ENCODE measurements at places on chromosomes 5 and 9.

DNA sequence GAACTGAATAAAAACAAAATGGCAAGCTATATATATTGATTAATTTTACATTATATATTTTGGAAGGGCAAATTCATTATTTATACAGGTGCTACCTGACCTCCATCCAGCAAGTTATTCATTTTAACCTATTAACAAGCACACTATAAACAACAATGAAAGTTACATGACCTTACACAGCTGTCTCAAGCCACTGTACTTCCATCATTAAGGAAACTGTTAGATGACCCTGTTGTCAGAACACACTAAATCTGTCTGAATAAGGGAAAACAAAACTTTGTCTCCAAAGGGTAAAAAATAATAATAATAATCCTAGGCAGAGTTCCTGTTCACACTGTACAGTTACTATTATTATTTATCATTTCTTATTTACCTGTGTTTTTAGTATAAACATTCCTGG lies 44.0 kb downstream of the NFIB start:
- no peak for DNase-seq

- no peak for DNase-seq
Measured at GRCh38 chr9:136143215-136144001, 24.7 kb upstream of the TMEM250 start.

GRCh38 chr9:102985162-102985895 lies 9.8 kb upstream of the CYLC2 start:
- DNase-seq = no peak

GRCh38 chr9:127589955-127590370 lies 22.1 kb upstream of the STXBP1 start:
- DNase-seq = peak; percentile 72

- peak; percentile 27 for DNase-seq
Measured at GRCh38 chr9:89149726-89150125, 28.9 kb downstream of the SHC3 start.

DNA sequence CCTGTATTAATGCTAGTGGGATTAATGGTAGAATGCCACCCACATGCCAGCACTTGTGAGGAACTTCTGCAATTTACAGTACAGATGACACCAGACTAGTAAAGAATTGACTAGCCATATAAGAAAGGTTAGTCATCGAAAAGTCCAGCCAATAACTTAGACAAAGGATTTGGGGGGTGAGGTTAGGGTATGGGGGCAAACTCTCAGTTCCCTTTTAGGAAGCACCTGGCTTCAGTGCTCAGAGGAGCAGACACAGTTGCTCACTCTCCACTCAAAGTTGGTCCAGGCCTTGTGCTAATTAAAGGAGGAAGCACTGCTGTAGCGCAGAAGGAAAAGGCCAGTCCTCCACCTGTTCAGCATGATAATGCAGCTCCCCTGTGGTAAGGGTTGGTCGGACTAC lies 25.2 kb downstream of the TGFBR1 start:
- no peak for DNase-seq

DNA sequence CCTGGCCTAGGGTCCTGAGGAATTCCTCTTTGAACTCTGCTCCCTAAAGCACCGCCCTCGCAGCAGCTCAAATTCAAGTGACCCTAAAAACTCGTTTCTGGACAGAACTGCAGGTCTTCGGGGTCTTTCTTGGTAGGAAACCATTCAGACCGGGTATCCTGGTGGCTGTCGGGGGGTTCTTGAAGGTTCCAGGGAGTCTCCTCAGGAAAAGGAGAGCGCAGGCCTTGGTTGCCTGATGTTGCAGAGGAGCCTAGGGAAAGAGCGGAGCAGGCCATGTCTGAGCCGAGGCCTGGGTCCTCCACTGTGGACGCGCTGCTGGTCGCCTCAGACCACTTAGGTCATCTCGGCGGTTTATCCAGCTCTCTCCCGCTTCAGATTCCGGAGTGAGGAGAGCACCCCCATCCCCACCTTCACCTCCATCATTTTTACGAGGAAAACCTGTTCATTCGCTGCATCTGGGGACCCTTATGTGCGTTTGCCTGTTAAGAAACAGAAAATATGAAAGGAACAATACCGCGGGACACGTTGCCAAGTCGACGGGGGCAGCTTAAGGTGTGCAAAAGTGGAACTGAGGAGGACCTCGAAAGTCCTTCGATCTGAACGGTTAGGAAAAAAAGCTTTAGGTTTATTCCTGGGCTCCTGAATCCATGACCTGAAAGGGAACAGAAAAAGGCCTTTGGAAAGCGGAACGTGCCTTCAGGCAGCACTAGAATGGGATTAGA lies 299.4 kb downstream of the PARP8 start:
- no peak for DNase-seq

DNA sequence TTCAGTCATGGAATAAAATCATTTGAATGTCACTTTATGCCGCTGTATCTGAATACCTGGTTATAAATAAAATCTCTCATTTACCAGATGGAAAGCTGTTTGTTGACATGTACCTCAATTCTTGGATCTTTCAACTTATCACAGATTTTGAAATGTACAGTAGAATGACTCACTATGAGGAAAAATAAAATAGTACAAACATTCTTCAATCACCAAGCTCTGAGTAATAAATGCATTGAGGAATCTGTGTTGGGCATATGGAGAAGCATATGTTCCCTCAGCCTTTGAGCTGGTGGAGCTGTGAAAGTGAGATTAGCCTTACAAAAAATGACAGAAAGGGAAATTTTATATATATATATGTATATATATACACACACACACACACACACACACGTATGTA lies 175.4 kb downstream of the KIAA0825 start:
- no peak for DNase-seq

DNA sequence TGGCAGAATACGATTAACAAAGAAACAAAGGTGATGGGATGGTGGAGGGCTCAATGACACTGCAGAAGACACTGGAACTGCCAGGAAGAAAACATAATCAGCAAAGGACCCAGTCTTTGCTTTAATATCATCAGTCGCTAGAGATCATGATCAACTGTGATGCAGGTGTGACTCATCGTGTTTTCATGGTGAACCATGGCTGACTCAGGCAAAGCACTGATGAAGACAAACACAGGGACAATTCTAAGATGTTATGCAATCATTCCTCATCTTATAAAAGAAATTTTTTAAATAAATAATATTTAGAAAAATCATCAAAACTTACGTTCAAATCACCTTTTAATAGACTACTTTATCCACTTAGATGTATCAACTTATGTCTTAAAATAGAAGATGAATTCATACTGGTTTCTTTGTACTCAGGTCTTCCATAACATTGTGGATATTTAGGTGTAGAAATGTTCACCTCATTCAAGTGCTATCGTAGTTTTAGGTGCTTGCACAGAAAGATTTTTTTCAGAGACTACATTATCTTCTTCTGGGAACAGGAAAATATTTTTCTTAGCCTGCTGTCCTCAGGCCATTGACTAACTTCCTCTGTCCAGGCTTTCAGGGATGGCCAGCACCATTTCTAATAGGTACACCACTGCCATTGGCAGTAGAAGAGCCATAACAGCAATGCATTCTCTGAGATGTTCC lies 673.4 kb upstream of the MEF2C start:
- DNase-seq = peak; percentile 77

GRCh38 chr5:137595396-137596079 lies 96.4 kb upstream of the SPOCK1 start:
- no peak for DNase-seq

- DNase-seq = no peak
Measured at GRCh38 chr5:39566891-39567290, 142.1 kb upstream of the DAB2 start.

DNA sequence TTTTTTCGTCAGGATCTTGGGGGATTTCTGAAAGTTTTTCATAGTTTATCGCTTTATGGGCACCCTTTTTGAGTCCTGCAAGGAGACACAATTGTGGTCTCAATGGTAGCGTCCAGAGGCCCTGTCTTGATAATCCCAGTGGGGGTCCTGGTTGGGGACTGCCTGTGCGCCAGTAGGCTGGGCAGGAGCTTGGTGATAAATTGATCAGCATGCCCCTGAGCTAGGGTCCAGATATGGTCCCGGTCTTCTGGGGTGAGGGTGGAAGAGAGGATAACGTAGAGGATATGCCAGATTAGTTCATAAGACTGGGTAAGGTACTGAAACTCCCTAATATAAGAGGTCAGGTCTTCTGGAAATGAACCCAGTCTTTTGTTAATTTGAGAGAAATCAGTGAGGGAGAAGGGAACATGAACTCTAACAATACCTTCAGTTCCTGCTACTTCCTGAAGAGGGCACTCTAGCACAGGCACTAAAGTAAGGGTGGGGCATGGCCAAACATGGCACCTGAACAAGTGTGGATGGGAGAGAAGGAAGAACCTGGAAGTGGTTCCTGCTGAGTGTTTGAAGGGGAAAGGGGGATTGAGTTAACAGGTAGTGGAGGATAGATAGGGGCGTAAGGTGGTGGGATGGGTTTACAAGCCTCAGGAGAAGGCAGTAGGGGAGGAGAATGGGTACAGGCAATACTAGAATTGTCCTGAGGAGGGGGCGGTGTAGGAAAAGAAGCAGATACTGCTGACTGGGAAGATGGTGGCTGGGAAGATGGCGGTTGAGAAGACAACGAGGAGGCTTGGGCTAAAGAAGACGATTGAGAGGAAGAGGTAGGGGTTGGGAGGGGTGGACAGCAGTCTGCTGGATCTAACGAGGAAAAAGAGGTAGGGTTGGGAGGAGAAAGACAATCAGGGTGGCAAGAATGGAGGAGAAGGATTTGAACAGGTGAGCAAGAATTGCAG lies 33.8 kb upstream of the ANXA2R start:
- DNase-seq = no peak

DNA sequence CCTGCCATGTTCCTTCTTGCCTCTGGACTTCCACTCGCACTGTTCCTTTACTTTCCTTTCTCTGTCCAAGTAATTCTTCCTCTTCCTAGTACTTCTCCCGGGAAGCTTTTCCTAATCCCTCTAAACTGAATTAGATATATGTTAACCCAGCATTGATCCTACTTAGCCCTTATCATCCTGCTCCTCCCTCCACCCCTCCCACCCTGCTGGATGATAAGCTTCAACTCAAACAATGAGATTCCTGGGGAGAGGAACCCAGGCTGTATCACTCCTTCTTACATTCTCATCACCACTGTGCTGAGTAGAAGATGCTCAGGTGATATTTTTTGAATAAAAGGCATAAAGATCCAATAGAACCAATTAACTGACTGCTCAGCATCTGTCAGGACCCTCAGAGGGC lies 45.7 kb downstream of the CDK5RAP2 start:
- DNase-seq = no peak

- no peak for DNase-seq
Measured at GRCh38 chr9:89037346-89037745, 46.1 kb downstream of the S1PR3 start.

DNA sequence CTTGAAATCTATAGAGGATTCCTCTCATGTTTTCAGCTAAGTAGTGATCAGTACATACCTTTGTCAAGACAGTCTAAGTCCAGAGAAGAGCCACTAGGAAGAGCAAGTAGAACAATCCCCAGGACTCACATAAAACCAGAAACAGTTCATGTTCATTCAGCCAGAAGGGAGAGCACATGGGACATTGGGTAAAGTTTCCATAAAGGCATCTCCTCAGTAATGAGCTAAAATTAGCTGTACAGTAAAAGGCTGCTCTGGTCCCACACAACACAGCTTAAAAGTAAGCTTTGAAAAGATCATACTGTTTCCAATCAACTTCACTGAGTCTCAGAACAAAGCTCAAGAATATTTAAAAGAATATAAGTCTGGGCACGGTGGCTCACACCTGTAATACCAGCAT lies 32.4 kb downstream of the HOMER1 start:
- no peak for DNase-seq

All from amniotic stem cell (primary cell).